ENCODE measurements at places on chromosomes 5 and 9.

DNA sequence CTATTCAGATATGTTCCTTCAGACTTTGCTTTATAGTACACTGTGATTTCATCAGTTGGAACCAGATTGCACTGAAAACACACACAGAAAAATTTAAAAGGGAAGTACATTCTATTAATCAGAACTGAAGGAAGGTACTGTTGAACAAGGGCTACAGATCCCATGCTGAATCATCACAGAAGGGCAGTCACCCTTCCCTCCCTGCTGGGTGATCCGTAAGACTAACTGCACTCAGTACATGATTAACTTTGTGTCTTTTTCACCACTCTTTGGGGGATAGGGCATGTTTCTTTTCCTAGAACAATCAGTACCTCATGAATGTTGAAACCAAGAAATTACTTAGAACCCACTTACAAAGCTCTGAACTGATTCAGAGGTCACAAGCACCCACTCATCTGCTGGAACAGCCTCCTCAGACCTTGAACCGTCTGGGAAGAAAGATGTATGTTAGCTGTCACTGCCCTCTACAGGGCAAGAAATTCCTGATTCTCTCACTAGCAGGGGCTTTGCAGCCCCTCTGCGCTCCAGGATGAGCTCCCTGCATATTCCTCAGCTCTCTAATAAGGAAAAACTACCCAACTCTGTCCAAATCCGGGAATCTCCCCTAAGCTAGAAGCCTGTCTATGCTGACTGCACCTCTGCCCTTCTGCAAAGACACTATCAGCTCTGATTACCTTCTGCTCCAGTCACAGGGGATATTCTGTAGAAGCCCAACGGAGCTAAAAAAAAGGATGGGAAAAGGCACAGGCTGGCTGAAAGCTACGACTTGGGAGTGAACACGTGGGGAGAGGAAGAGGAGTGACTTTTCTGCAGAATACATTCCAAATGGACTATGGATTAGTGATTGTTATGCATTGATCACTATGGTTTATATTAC, 51.0 kb downstream of the IARS1 start:
- DNase-seq = peak; percentile 61

DNA sequence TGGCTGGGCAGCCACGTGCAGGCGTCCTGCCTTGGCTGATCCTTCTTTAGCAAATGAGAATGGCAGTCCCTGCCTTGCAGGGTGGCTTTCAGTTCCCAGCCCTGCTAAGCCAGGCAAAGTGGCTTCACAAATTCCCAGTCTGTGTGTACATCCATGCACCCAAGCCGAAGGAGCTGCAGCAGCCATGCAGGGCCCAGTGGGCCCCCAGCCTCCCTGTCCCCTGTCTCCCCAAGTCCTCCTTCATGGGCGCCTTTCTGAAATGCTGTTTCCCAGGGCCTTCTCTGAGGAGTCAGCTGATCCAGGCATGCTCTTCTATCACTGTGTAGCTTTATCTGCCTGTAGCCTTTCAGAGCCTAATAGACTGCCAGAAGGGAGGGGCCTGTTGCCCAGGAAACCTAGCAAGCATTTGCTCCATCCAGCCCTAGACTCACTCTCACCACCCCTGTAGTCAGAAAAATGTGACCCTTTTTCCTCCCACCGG, 47.4 kb upstream of the SHC3 start:
- no peak for DNase-seq

DNA sequence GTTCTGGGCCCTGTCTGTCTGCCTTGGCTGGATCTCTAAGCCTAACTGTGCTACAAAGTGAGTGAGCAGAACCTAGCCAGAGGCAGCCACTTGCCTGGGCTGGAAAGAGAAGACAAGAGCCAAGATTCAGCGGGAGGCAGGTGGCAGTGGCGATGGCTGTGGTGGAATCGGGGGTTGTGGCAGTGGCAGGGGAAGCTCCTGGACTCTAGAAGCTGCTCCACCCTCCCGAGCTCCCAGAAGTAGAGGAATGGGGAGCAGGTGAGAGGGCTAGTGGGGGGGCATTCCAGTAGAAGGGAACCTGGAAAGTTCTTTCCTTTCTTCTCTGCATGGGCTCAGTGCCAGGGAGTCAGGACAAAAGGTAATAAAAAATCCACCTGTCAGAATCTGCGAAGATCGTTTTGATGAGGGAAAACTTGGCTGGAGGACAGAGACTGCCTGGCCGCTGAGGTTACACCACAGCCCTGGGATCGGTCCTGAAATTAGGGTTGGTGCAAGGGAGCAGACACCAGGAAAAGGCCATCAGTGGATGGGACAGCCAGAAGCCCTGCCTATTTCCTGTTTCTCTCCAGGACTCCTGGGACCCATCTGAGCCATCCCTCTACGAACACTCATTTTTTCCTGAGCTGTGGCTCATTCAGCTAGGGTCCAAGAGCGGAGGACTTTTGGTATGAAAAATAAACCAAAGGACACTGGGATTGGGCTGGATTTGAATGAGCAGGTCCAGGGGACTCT, 1.6 kb downstream of the CRAT start:
- DNase-seq = no peak

DNA sequence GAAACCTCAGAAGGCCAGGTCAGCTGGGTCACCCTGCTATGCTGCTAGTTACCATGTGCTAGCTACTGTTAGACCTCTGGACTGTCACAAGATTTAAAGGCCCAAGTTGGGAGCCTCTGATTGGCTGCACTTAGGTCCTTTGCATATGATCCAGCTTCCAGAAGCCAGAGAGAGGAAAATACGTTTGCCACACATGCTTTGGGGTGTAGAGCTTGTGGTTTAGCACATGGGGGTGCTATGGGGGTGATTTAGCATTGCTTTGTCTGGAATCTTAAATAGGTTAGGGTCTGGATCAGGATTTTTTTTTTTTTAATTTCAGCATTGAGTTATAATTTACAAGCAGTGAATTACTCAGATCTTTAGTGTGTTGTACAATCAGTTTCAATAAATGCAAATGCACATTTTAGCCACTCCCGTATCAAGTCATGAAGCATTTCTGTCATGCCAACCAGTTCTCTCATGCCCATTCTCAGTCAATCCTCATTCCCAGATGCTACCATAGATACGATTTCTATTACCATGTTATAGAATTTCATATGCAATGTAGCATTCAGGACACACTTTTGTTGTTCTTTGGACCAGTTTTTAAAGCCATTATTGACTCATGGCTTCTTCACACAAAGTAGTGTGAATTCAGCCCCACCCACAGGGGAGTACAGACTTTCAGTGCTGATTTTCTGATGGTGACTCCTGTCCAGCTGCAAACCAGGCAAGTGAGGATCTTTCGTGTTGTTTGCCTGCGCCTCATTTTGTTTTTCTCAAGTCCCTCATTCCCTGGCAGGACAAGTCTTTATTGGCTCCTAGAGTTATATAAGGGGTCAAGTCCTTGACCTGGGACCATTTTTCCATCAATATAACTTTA, 250.4 kb downstream of the LRRC70 start:
- DNase-seq = no peak

DNA sequence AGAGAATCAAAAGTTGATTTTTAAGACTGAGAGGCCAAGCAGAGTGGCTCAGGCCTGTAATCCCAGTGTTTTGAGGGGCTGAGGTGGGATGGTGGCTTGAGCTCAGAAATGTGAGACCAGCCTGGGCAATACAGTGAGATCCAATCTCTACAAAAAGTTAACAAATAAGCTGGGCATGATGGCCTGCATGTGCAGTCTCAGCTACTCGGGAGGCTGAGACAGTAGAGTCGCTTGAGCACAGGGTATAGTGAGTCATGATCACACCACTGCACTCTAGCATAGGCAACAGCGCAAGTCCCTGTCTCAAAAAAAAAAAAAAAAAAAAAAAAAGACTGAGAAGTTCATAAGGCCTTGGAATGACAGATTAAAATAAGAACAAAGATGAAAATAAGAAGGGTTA, 177.2 kb downstream of the TMEM232 start:
- no peak for DNase-seq

DNA sequence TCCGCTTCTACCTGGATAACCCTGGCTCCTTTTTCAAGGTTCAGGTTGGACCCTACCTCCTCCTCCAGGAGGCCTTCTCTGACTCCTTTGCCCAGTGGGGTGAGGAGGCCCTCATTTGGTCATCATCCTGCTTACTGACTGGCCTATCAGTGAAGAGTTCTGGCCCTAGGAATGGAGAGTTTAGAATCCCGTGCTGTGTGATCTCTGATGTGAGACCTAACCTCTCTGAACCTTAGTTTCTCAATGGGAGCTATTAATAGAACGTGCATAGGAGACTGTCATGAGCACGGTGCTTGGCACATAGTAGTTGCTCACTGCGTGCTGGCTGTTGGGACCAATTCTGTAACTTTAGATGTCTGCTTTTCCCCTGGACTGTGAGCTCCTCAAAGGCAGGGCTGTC, 10.3 kb downstream of the NTNG2 start:
- no peak for DNase-seq

DNA sequence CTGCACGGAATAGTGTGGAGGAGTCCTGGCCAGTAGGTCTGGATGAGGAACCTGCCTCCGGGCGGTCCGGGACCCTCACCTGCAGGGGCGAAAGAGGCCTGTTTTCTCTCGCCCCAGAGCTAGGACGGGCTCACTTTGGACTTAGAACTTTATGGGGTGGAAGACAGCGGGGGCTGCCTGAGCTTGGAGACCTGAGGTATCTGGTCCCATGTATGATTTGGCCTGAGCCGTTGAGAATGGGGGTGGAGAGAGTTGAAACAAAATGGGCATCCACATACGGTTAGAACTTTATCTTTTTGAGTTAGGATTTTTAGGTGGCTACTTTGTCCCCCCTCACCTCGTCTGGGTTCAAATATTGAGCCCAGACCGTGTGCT, 681 bp upstream of the ETF1 start:
- no peak for DNase-seq

DNA sequence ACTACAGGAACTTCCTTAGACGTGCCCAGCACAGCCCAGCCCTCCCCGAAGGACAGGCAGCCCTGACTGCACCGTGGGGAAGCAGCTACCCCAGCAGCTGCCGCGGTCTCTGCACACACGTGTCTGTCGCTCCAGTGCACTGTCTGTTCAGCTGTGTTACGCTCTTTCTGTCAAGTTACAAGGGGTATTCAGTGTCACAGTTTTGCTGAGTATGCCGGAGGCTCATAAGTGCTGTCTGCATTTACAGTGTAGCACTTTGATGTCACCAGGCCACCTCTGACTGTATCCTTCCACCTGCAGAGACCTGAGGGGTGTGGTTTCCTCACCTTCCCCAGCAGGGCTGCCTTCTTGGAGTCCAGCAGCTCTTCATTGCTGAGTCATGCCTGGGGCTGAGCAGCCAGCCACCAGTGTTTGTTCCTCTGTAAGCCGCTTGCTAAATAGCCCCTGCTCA, 126.8 kb downstream of the EHMT1 start:
- DNase-seq = no peak

- DNase-seq = no peak
These were observed 165.1 kb downstream of the RNF180 start for GRCh38 chr5:64330728-64331231.
